ENCODE measurements at places on chromosomes 6 and 20. TPM values are rescaled to one million over a fixed set of nuclear protein-coding genes. Genes with fewer than 3 reads are reported as not detected.

DNA sequence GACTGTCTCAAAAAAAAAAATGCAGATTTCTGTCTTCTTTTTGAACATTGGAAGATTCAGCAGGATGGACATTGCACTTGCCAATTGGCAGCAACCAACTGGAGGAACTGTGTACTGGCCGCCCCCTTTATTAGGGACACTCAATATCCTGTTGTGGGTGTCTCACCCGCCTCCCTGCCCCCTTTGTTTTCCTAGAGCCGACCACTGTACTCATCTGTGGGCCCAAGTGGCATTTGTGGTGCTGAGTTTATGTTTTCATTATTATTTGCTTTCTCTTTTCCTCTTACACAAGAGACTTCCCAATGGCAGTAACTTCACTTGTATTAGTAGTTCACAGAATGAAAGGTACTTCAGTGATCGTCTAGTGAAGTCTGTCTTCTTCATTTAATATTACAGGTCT is 125.3 kb downstream of the SASH1 start:
- DNase-seq: no peak

PTPRK gene
- total RNA-seq: 0.47 TPM

DNA sequence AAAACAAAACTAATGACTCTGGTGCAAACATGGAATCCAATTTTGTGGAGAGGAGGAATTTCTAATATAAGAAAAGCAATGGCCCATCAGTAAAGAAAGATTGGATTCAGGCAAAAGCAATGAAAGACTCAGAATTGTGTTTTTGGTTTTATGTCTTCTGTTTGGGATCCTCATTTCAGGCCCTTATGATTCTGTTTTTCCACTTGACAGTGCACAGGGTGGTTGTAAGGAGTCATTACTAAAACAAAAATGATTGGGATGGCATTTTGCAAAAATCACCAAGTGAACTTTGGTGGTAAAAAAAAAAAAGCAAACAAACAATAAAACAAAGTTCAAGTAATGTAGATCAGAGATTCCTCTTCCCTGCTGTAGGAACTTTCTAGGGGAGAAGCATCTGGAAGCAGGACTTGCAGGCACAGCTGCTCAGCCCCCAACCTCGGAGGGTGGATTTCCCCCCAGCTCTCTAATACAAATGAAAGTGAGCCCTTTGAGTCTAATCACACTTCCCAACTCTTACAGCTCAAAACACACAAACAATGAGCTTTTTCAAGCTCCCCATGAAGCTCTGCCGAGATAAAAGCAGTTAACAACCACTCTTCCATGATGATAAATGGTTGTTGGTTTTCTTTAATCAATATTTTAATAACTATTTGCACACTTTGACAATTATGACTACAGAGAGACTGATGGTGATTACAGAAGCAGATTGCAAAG is 177.7 kb downstream of the ZDHHC14 start:
- DNase-seq: no peak

DNA sequence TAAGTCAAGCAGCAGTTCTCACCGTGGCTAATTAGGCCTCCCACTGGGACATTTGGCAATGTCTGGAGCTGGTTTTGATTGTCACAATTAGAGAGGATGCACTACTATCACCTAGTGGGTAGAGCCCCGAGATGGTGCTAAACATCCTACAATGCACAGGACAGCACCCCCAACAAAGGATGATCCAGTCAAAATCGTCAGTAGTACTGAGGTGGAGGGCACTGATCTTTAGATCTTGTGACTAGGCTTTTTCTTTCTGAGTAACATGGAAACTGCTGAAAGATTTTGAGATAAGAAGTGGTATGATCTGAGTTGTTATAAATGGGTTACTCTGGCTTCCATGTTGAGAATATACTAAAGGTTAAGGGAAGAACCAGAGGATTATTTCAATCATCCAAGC is 12.0 kb downstream of the UBD start:
- DNase-seq: no peak

GRCh38 chr6:82239597-82239996 is 7.9 kb downstream of the IBTK start:
- no peak for DNase-seq

GRCh38 chr20:20251836-20252235 is 116.1 kb upstream of the INSM1 start:
- no peak for DNase-seq

GRCh38 chr20:5118220-5119142 is 1.3 kb downstream of the PCNA start:
- no peak for DNase-seq

- peak; percentile 77 for DNase-seq
These were observed 161.6 kb upstream of the TNFAIP3 start for GRCh38 chr6:137705160-137706082.

POPDC3 gene
- not detected for total RNA-seq

GRCh38 chr6:43391440-43392031 is 22.1 kb upstream of the ZNF318 start:
- peak; percentile 53 for DNase-seq

GRCh38 chr6:76275746-76276145 is 203.3 kb upstream of the IMPG1 start:
- no peak for DNase-seq

GRCh38 chr6:43246301-43247113 is 3.2 kb downstream of the TTBK1 start:
- no peak for DNase-seq

GRCh38 chr6:169023161-169023874 is 230.3 kb downstream of the THBS2 start:
- no peak for DNase-seq

- no peak for DNase-seq
These were observed 146.3 kb upstream of the RNF24 start for GRCh38 chr20:4161401-4162251.

SLA2 gene
- total RNA-seq: 29.9 TPM

GRCh38 chr20:51456511-51457509 is 85.7 kb downstream of the NFATC2 start:
- DNase-seq: no peak

- no peak for DNase-seq
These were observed 534.2 kb upstream of the GJE1 start for GRCh38 chr6:141598487-141598886.

Data from CD4-positive, alpha-beta memory T cell (primary cell).